Fibroblast of pulmonary artery (primary cell): ENCODE measurements at places on chromosomes 11 and 22.

DNA sequence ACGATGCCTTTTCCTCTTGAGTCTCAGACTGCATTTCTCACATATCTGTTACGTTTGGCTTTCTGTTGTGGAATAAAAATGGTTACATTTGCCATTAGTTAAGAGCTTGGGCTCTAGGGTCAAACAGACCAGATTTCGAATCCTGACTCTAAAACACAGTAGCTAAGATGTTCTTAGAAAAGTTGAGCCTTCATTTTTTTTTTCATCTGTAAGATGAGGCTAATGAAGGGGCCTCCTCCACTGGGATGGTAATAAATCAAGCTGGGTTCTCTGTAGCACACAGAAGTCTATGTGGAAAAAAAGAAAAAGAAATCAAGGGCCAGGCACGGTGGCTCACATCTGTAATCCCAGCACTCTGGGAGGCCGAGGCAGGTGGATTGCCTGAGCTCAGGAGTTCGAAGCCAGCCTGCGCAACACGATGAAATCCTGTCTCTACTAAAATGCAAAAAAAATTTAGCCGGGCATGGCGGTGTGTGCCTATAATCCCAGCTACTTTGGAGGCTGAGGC is 49.9 kb upstream of the CAPRIN1 start:
- no peak for DNase-seq

- DNase-seq = no peak
These were observed 21.0 kb upstream of the HTATIP2 start for GRCh38 chr11:20342347-20343141.

- peak; percentile 34 for DNase-seq
These were observed 4.6 kb upstream of the BIRC3 start for GRCh38 chr11:102312667-102313066.

DNA sequence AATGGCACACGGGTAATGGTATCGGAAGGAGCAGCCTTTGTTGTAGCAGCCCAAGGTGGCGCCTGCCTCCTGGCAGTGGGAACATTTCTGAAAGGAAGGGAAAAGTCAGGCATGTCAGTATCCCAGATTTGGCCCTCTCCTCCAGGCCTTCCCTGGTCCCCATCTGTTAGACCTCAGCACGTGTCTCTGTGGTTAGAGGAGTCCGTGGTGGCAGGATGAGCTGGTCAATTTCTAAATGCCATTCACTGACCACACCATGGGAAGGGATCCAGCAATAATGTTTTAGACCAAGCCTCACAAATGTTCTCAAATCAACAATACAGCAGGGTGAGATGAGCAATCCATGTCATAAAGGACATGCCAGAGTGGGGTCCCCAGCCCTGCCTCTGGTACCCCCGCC is 49.0 kb upstream of the CYP2D6 start:
- DNase-seq = peak; percentile 45

DNA sequence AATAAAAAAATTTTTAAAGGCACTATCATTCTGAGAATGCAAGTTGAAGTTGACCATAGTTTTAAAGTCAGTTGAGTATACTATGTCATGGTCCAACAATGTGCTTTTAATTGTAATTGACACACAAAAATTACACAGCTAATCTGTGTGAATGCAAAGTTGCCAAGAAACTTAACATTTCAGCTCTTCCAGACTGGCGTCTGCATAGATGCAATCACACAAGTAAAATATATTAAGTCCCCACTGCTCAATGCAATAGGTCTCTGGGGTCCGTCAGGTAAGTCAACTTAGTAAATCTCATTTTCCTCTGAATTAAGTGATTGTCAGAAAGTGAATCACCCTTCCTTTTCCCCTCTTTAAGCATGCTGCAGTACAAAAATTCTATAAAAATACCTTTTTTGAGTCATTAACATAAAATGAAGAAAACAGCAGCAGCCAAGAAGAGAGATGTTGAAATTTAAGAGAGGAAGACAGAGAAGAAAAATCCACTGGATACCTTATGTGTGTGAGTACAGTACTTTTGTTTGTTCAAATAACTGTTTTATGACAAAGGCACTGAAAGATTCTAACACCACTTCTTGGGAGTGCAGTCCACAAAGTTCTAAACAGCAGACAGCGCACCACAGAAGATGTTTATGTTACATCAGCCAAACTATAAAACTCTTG is 5.1 kb downstream of the FZD4 start:
- no peak for DNase-seq

DNA sequence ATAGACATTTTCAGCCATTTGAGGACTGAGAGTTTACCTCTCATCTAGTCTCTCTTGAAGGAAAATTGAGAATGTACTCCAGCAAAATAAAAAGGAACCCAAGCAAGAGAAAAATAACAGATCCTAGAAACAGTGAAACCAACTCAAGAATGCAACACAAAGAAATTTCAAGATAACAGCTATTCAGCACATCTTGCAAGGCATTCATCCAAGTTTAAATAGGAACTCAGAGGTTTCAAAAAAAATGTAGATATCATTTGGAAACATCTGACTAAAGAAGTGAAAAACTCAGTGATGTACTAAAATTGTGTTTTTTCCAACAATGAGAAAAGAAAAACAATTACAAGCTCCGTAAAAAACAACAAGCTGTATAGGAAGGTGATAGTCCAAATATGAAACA is 76.4 kb downstream of the TMEM135 start:
- DNase-seq = peak; percentile 53

GRCh38 chr11:73308003-73308960 is at the start of gene ARHGEF17:
TSS of gene ARHGEF17 (plus strand) at chr11:73308276. CDS start at chr11:73308639, 363 bp downstream.
- peak; percentile 75 for DNase-seq

DNA sequence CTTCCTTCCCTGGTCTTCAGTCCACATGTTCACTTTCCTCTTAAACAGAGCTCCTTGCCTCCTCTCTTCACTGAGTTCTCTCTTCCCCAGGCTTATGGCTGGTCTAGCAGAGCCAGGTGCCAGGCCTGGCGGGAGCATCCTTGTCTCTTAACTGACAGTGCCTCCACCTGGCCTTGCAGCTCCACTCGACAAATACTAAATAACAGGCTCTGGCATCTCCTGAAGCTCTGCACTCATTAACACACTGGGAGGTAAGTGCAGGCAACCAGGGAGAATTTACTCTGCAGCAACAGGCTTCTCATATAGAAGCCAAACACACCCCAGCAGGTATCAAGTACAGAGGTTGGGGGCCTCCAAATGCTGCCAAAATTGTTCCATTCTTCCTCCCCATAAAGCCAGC is 438.1 kb downstream of the SOX6 start:
- no peak for DNase-seq

GRCh38 chr11:116888884-116889549 is 51.6 kb upstream of the APOA1 start:
- DNase-seq = no peak

- no peak for DNase-seq
These were observed 43.0 kb upstream of the SLC5A12 start for GRCh38 chr11:26764825-26765224.

DNA sequence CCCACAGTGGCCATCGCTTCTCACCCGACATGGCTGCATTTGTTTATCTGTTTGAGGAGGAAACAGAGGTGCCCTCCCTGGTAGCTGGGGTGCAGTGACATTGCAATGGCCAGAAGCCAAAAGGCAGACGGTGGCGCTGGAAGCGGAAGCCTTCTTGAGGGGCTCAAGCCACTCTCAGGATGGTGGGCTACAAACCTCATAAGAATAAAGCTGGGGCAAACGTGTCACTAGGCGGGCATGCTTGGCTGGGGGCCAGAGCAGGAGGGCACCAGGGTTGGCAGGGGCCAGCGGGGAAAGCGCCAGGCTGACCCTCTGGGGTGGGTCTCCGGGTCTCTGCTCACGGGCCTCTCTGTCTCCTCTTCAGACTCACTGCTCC is 12.6 kb downstream of the TNNT3 start:
- DNase-seq = no peak

DNA sequence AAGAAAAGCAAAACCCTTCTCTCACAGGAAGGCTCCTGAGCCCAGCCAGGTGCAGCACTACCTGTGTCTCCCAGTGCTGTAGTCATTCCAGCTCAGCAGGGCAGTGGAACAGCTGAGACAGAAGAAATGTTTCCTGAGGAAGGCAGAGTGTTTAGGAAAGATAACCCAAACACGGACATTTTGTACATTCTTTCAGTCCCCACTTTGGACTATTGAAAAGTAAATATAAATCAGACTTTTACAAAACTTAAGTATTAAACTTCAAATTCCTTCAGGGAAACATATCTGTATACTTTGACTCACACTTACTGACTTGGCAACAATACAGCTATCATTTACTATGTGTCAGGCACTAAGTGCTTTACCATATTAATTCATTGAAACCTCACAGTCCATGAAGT is 40.4 kb downstream of the RRAS2 start:
- DNase-seq = no peak

GRCh38 chr11:12694183-12694531 is 19.9 kb downstream of the TEAD1 start:
- no peak for DNase-seq

- no peak for DNase-seq
These were observed 12.9 kb downstream of the CDC45 start for GRCh38 chr22:19492504-19493174.

DNA sequence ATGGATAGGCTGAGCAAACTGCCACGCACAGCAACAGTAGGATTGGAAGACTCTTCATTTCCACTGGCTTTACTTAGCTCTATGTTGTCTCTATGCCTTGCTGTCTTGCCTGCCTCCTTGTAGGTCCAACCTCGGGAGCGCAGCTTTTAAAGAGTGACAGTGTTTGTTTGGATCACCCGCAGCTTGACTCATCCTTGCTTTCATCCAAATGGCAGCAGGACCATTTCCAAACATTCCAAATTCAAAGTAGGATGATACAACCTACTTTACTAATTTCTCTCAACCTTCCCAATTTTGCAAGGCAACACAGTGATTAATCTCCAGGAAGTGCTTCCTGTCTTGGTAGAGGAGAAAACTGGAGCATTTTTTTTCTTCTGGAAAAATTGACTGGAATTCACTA is at the start of gene MMP3:
MMP3 (minus strand) TSS at position 121 of the 400 bp plus-strand sequence; CDS start at position 58, 63 bp downstream.
- no peak for DNase-seq

DNA sequence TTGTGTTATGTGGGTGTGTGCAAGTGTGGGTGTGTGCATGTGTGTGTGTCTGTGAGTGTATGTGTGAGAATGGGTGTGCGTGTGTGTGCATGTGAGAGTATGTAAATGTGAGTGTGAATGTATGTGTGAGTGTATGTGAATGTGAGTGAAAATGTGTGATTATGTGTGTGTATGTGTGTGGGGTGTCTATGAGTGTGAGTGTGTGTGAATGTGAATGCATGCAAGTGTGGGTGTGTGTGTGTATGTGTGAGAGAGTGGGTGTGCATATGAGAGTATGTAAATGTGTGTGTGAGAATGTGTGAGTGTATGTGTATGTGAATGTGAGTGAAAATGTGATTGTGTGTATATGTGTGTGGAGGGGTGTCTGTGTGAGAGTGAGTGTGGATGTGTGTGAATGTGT is 1292.7 kb downstream of the TBC1D22A start:
- DNase-seq = no peak

- peak; percentile 58 for DNase-seq
These were observed 19.3 kb downstream of the RFPL1 start for GRCh38 chr22:29457730-29458129.

DNA sequence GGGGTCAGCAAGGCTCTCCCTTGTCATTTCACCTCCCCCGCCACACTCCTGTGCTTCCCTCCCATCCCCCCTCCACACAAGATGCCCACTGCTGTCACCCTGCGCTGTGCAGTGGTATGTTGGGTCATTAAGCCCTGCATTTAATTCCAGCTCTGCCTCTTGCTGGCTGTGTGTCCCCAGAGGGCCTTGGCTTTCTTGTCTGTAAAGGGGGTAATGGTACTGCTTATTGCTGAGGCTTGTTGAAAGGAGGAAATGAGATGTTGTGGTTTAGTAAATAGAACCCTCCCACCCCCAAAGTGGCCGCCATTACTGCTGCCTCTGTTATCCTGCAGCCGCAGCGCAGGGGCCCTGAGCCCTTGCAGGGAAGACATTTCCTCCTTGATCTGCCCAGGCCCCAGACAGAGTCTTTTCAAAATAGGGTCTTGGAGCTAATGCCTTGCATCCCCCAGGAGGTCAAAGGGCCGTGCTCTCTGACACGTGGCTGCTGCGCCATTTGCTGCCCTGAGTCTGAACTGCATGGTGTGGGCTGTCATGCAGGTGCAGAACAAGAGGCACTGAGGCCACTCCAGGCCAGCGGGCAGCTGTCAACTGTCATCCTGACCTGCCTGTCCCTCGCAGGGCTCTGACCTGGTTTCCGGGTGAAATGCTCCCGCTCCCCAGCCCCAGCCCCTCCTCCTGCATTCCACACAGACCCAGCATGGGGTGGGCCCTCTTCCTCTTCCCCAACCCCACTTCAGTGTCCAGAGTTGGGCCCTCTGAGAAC is 18.7 kb downstream of the PVALB start:
- DNase-seq = no peak

- DNase-seq = no peak
These were observed 378.8 kb downstream of the DYNC2H1 start for GRCh38 chr11:103488031-103488461.

GRCh38 chr11:16099343-16099900 is 256.9 kb downstream of the SOX6 start:
- DNase-seq = no peak

GRCh38 chr11:120195601-120196320 is 15.1 kb upstream of the OAF start:
- DNase-seq = no peak

DNA sequence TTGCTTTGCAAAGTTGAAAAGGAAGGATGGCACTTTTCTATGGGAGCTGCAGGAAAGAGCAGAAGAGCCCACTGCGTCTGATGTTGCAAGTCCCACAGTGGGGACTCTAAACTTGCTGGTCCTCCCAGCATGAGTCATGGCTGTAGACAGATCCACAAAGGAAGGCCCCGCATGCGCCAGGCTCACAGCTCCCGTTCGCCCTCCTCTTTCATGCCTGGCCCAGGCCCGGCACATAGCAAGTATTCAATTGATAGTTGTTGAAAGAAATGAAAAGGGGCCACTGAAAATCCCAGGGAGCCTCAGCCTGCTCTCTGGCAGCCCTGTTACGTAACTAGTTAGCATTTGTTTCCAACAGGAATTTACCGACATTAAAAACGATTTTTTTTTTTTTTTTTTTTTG is 18.9 kb downstream of the AP1B1 start:
- peak; percentile 74 for DNase-seq

DNA sequence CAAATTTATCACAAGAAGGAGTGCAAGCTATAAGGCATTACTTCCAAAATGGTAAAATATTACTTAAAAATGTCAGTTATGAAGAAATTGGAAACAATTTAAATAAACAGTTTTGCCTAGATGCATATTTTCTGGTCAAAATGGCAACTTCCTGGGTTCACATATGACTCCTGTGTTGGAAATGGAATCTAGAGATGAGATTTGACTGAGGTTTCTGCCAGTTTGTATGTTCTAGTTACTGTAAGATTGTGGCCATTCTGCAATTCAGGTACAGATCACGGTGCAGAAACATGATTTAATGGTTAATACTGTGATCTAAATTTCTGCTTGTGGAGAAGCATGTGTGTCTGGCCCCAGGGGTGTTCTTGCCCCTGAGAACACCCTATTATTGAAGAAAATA is 3.4 kb upstream of the OR4C6 start:
- DNase-seq = no peak

DNA sequence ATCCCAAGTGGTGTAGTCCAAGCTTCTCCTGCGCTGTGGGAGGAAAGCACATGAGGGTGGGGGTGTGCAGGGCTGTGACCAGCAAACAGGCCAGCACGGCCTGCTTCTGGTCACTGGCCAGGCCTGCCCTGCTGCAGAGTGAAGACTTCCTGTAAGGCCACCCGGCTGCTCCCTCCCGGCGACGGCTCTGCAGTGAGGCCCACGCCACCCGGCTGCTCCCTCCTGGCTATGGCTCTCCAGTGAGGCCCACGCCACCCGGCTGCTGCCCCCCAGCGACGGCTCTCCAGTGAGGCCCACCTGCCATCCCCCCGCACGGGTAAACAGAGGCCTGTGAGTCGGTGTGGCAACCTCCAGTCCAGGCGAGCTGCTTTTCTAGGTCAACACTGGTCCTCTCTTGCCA is 31.4 kb upstream of the BRSK2 start:
- DNase-seq = peak; percentile 39
